ENCODE measurements at places on chromosomes 2 and 18. TPM values are rescaled to one million over a fixed set of nuclear protein-coding genes. Genes with fewer than 3 reads are reported as not detected.

- H3K4me1 ChIP-seq: no peaks in the 10 kb centered on the region
- H3K27ac ChIP-seq: no peak overlapping the region
- H3K27me3 ChIP-seq: no peaks in the 10 kb centered on the region
- no peak for DNase-seq
- no peaks in the 10 kb centered on the region for H3K36me3 ChIP-seq
- no peak overlapping the region for H3K4me3 ChIP-seq
Observed at GRCh38 chr2:146037334-146037870, 1517.5 kb upstream of the ZEB2 start.

DNA sequence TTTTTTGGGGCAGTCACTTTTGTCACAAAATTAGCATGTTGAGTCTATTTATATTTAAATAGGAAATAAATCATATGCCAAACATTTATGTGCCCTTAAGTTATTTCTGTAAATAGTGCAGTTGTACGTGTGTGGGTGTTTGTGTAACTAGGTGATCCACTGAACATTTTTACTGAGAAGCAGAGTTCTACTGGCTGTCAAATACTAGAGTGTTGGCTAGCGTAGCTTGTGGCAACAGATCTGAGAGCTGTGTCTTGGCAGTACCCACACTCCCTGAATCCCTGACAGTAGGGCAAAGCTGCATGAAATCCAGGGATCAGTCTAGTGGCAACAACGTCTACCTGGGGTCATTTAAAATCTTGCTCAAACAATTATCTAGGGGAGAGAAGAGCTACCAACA is 273.1 kb upstream of the SLC8A1 start:
- H3K36me3 ChIP-seq: no peaks in the 10 kb centered on the region
- no peaks in the 10 kb centered on the region for H3K27me3 ChIP-seq
- no peak for DNase-seq
- H3K4me3 ChIP-seq: no peak overlapping the region
- H3K4me1 ChIP-seq: no peaks in the 10 kb centered on the region
- H3K27ac ChIP-seq: no peak overlapping the region

DNA sequence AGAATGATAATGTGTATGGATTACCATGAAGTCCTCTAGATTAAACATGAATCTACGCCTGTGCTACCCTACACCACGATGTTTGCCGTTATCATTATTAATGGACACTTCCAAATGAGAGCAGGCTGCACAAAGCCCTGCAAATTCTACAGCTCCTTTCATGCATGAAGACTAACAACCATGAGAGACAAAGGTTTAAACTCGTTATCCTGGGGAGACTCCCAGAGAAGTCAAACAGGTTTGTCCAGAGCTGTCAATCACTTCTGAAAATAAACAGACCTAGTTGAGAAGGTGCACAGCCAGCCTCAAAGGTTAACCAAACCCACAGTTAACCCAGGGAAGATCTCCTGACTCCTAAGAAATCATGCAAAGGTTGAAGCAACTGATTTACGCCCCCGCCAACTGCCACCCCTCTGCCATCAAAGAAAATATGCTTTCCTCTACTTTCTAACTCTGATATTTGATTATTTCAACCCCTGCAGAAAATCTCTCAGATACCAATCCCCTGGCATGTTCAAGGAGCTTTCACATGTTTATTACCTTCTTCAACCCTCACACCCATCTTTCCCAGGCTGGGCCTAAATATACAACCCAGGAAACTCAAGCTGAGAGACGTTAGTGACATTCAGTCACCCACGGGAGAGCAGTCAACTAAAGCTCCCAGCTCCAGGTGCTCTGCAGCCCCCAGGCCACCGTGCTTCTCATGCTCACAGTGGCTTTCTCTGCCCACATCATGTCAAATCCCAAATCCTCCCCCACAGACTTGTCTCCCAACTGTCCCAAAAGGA is 35.9 kb downstream of the MYO5B start:
- no peak overlapping the region for H3K27ac ChIP-seq
- H3K4me1 ChIP-seq: peaks cover 3% of the 10 kb centered on the region
- no peak overlapping the region for H3K4me3 ChIP-seq
- H3K36me3 ChIP-seq: no peaks in the 10 kb centered on the region

YIPF4 gene
- total RNA-seq: 50.2 TPM

SPATA3 gene
- not detected for total RNA-seq
